ENCODE measurements at places on chromosomes 6 and 20. TPM values are rescaled to one million over a fixed set of nuclear protein-coding genes. Genes with fewer than 3 reads are reported as not detected.

DNA sequence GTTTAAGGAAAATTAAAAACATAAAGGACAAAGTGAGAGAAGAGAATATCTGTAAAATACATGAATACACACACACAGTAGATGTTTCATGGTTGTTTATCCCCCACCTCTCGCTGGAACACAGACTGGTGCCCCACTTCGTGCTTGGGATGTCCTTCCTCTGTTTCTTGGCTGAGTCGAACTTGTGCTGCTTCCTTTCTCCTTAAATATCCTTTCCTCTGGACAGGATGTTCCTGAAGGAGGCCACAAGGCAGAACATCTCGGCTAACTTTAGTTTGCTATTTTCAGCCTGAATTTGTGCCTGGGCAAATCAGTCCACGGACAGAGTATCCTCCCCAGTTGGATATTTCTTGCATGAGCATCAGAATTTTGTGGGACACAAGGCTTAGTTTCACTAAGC lies 54.7 kb upstream of the ZMYND8 start:
- no peak for DNase-seq

DNA sequence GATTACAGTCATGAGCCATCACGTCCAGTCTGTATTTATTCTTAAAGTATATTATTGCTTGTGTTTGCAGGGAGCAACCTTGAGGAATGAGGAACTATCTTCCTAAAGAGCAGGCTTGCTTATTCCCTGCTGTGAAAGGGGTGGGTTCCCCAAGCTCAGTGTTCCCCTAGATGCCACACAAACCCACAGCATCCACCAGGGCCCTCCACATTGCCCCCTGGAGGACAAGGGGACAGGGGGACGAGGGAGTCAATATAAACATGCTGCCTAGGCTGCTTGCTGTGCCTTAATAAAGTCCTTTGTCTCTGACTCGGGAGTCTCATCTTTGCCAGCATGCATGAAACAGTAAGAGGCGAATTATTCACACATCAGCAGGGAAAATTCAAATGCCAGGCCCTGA lies 8.0 kb upstream of the IDH3B start:
- DNase-seq: no peak

- DNase-seq: peak; percentile 81
Observed at GRCh38 chr6:16409531-16410441, 171.4 kb downstream of the GMPR start.

The TBPL1 gene
- 22.0 TPM for total RNA-seq

The ECT2L gene
- 0.10 TPM for total RNA-seq

Measured in skin of body (tissue), 3 donors.